ENCODE measurements at places on chromosomes 7 and 10.

DNA sequence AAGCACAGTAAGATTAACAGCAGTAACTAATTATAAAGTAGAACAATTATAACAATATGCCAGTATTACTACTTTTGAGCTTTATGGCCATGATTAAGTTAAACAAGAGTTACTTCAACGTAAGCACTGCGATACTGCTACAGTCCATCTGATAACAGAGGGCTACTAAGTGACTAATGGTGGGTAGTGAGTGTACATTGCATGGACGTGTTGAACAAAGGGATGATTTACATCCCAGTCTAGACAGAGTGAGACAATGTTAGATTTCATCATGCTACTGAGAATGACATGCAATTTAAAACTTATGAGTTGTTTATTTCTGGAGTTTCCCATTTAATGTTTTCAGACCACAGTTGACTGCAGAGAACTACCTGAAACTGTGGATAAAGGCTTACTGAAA is 45.6 kb downstream of the TPST1 start:
- no peak for DNase-seq

- no peak for DNase-seq
Measured at GRCh38 chr10:108775911-108776475, 1147.3 kb downstream of the XPNPEP1 start.

GRCh38 chr7:124449896-124450295 is 315.7 kb downstream of the GPR37 start:
- DNase-seq, result no peak

GRCh38 chr10:4437791-4438190 is 388.2 kb upstream of the AKR1E2 start:
- no peak for DNase-seq

DNA sequence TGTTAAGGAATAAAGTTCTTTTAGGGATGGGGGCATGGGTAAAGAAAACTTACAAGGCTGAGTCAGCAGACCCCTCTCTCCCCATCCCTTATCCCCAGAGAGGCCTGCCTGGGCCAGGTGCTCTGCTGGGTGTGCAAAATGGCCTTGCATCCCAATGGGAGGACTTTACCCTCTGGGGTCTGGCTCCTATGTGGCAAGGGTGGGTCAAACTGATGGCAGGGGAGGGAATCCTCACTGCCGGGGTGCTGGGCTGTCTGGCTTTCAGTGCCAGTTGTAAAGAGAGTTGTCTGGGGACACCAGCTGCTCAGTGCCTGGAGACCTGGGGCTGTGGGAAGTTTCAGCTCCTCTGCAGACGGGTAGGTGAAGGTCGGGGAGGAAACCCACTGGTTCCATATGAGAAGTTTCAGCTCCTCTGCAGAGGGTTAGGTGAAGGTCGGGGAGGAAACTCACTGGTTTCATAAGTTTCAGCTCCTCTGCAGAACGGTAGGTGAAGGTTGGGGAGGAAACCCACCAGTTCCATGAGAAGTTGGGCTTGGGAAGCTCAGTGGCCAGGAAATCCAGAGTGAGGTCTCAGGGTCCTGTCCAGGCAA is 127.2 kb upstream of the PODXL start:
- no peak for DNase-seq

- peak; percentile 28 for DNase-seq
Measured at GRCh38 chr7:26653430-26654399, 210.7 kb downstream of the SKAP2 start.

GRCh38 chr10:73232887-73233286 is 14.2 kb downstream of the DNAJC9 start:
- DNase-seq, result no peak

- DNase-seq, result no peak
Measured at GRCh38 chr10:16612115-16612980, 90.7 kb upstream of the C1QL3 start.

- no peak for DNase-seq
Measured at GRCh38 chr7:121480566-121481335, 84.6 kb upstream of the FAM3C start.

DNA sequence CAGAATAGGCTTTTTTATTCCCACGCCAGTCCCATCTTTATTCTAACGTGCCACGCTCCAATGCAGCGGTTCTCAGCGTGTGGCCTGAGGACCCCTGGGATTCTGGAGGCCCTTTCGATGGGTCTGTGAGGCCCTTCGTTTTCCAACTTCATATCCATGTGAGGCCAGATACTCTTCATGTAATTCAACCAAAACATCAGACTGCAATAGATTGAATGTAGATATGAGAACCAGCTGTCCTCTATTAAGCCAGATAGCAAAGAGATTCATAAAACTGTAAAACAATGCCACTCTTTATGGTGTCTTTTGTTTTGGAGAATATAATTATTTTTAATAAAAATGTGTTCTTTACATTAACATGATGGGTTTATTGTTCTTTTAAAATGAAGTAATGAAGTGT is 53.2 kb upstream of the KMT2C start:
- DNase-seq, result no peak

DNA sequence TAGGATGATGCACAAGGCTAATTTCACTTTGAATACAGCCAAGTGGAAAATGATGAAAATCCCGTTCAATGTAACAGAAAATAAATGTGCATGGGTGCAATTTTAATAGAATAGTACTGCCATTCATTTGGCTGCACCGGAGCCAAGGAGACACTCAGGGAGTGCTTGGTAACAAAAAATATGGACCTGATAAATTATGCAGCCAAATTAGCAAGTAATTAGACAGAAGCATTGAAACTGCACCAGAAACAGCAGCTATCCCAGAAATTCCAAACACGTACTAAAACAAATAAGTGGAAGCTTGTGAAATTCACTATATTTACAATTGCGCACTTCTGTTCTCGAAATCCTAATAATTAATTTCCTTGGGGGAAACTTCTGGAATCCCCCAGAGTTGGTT is 31.5 kb downstream of the ST8SIA6 start:
- no peak for DNase-seq

DNA sequence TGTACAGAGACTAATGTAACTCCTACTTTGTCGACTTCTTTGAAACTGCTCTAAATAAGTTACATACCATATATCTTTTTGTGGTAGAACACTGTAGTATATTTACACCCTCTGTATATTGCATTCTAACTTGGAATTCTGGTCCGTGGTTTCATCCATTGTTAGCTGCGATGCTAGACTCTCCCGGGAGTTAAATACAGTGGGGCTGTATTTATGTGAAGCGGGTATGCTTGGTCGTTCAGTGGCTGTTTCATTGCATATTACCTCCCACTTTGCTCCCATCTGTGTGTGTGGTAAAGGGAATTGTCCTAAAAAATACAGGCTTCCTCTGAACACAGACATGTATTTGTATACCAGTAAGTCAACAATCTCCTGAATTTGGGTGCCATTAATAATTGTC is 231.1 kb downstream of the SLC25A13 start:
- DNase-seq, result no peak

GRCh38 chr7:24025094-24025493 is 258.9 kb upstream of the NPY start:
- DNase-seq, result no peak

GRCh38 chr10:80649183-80649582 is 111.5 kb downstream of the SH2D4B start:
- DNase-seq, result no peak

DNA sequence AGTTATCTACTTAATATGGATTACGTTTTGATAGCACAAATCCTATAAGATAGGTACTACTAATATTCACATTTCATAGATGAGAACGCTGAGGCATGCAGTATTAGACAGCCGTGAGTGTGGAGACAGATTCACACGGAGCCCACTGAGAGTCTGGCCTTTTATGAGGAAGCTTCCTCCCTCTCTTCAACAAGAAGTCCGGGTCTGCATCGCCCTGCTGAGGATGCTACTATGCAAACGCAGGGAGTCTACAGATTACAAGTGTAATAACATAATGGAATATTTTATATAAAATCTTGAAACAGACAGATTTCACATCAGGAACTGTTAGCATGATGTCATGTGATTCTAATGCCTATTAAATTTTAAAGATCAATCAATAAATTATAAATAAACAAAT is 255.9 kb upstream of the GLI3 start:
- no peak for DNase-seq

GRCh38 chr10:91194497-91195179 is 25.8 kb upstream of the PCGF5 start:
- DNase-seq, result no peak

DNA sequence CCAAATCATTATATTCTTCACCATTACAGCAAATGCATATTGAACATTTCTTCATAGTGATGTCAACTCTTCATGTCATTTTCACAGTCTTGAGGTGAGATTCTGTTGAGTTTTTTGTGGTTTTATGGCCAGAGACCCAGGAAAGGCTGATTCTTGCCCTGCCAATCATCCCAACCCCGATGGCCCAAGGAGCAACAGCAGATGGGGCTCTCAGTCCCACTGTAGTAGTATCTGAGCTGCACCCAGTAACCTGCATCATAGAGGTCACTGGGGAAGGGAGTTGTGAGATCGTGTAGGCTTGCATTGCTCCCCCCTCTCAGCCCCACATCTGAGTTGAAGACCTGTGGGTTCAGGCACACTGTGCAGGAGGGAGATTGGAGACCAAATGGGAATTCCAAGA is 26.7 kb downstream of the ZSCAN25 start:
- DNase-seq, result no peak

- peak; percentile 38 for DNase-seq
Measured at GRCh38 chr10:119750391-119751230, 24.8 kb downstream of the INPP5F start.

GRCh38 chr10:78212786-78213175 is 179.1 kb downstream of the RPS24 start:
- no peak for DNase-seq

DNA sequence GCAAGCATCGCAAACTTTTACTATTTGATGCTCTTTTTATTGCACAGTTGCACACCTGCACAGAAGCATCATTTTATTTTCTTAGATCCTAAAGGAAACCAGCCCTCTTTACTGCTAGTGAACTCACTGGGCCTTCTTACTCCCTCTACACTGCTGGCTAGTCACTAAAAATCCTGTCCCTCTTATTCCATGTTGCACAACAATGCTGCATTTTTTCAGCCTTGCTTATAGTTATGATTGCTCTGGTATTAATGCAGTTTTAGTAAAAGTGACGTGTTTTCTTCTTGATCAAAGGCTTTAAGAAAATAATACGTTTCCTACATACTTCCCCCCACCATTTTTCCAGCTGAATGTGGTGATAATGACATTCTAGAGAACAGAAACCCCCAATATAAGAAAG is 132.9 kb upstream of the FAM3C start:
- no peak for DNase-seq

DNA sequence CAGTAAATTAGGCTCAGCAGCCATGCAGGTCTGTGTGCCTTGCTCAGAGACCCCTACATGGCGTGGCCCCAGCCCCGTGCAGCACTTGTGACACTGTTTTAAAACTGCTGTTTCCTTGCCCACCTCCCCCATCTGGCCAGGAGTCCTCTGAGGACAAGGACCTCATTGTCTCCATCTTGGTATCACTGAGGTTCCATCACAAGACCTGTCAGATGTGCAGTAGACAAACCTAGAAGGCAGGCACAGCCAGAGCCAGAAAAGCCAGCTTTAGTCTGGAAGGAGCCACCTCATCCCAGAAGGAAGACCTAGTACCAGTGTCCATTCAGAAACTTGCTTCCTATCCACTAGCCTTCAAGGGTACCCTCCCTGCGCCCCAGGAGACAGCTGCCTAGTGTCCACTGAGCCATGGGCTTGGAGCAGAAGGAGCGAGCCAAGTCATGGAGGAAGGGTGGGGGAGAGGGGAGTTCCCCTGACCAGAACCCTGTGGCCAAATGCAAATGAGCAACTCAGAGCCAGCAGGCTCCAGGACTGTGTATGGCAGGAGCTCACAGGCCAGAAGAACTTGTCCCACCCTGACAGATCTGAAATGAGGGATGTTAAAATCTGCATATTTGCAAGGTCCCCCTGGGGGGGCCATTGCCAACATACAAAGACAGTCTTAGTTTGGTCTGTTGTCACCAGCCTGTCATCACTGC is 176.1 kb downstream of the SH3PXD2A start:
- no peak for DNase-seq

- DNase-seq, result no peak
Measured at GRCh38 chr7:14207138-14207537, 217.7 kb upstream of the ETV1 start.

GRCh38 chr7:130084037-130084875 is 13.9 kb downstream of the KLHDC10 start:
- no peak for DNase-seq

GRCh38 chr10:102229810-102230263 is 3.7 kb downstream of the ELOVL3 start:
- peak; percentile 49 for DNase-seq

DNA sequence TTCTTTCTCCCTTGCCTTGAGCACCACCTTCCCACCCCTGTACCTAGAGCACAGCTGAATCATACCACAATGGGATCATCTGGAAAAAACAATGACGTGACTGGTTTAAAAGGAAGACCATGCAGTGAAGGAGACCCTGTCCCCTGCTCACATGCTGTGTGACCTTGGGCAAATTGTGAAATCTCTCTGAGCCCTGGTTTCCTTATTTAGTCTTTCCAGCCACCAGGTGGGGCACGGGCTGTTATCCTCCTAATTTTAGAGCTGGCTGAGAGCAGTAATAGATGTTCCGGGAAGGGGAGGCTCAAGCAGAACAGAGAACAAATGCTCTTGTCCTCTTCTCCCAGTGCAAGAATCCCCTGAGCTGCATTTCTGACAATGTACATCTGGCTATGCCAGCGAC is 198.3 kb downstream of the RPS24 start:
- DNase-seq, result no peak

- DNase-seq, result no peak
Measured at GRCh38 chr10:19629567-19629966, 186.7 kb upstream of the PLXDC2 start.

- DNase-seq, result no peak
Measured at GRCh38 chr10:60511477-60512229, 122.0 kb upstream of the ANK3 start.

DNA sequence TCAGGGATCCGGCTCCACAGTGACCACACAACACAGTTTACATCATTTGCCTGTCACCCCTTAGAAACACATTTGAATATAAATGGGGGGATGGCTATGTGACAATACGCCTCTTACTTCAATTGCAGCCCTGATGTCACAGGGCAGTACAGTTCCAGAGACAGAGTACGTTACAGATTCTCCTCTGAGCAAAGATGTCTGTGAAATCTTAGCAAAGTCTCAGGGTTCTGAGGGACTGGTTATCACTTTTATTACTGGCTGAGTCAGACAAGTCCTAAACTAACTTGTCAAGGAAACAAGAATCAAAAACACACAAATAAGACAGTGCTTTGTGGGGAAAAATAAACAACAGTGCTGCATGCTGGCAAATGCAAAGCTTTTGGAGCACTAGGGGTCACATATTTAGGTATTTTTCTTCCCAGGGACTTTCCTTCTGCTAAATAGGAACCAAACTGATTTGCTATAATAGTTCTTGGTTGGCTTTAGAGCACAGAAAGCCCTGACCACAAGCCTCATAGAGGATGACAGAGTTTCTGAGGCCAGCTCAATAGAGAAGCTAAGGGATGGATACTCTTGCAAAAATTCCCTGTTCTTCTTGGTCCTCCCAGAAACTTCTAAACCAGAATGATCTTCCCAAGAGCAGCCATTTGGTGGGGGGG is 501.6 kb downstream of the GRID1 start:
- DNase-seq, result no peak

- no peak for DNase-seq
Measured at GRCh38 chr10:25072786-25073185, 56.4 kb downstream of the THNSL1 start.

- no peak for DNase-seq
Measured at GRCh38 chr10:26735435-26735834, 37.9 kb downstream of the PDSS1 start.

Measured in NCI-H2029 (cell line).